ENCODE measurements at places on chromosomes 2 and 18. TPM values are rescaled to one million over a fixed set of nuclear protein-coding genes. Genes with fewer than 3 reads are reported as not detected.
A peak's percentile ranks its signal among the peaks of the same experiment; 100 is the strongest.

Gene HYCC2
- total RNA-seq = 31.5 TPM

GRCh38 chr2:173359231-173359630 is 4.6 kb downstream of the CDCA7 start:
- H3K36me3 ChIP-seq = peaks cover 19% of the 10 kb centered on the region
- peaks cover 29% of the 10 kb centered on the region for H3K4me1 ChIP-seq
- peak overlapping the region; percentile 49 for H3K4me3 ChIP-seq
- H3K27ac ChIP-seq = peak overlapping the region; percentile 4
- no peak for DNase-seq

Gene APLF
- total RNA-seq = 5.7 TPM

DNA sequence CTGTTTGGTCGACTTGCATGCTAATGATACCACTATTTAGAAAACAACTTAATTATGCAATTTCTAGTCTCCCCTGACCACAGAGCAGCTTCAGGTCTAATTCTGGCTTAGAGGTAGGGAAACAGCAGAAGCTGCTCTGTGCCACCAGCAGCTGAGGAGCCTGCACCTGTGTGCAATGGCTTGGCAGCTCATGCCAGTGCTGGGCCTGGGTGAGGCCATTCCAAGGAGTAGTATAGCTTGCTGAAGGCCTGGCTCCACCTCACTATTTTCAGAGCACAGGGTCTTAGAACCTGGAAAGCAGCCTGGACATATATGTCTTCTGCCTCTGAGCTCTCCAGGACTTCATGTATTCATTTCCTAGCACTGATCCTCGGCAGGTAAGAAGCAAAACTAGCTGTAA is 62.8 kb downstream of the SPRED2 start:
- H3K27me3 ChIP-seq = peaks cover 41% of the 10 kb centered on the region
- no peak for DNase-seq
- H3K36me3 ChIP-seq = no peaks in the 10 kb centered on the region
- no peak overlapping the region for H3K27ac ChIP-seq

Gene STRN
- 34.1 TPM for total RNA-seq

Gene MARCHF4
- not detected for total RNA-seq

DNA sequence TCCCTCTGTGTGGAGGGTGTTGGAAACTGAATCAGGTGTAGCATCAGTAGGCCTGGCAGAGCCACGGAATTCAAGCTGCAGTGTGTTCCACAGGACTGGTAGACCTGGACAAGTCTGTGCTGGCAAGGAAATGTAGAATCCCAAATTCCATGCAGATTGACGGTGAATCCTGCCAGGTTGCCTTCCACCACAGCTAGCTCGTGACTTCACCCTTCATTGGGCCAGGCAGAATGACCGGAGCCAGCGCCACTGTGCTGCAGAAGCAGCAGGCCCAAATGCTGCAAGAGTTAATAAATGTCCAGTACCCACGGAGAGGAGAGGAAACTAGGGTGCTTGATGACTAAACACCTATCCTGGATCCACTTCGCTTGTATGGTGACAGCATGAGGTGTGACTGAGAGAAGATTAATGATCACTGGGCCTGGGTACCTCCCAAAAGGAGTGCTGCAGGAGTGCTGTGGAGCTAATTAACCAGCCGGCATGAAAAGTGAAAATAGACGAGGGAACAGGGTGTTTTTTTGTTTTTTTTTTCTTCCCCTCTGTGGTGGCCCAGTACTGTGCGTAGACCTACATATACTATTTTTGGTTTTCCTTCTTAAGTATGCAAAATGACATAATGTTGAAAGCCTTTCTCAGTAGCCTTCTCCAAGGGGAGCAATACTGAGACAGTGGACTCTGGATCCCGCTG is 122.2 kb downstream of the TANC1 start:
- DNase-seq = no peak
- no peak overlapping the region for H3K27ac ChIP-seq
- peaks cover under 1% of the 10 kb centered on the region for H3K36me3 ChIP-seq
- H3K4me3 ChIP-seq = peak overlapping the region; percentile 25

All from activated T-cell treated with anti-CD3 and anti-CD28 coated beads, Interleukin-2, amount 50 U/mL, for 72 hours (primary cell).